Skin of body (tissue), 3 donors: ENCODE measurements at places on chromosomes 13 and 19. TPM values are rescaled to one million over a fixed set of nuclear protein-coding genes. Genes with fewer than 3 reads are reported as not detected.
A peak's percentile ranks its signal among the peaks of the same experiment; 100 is the strongest.

GRCh38 chr13:28273919-28274318, 135.6 kb downstream of the PAN3 start:
- no peak for DNase-seq

GRCh38 chr13:33931397-33932311, 113.7 kb downstream of the RFC3 start:
- DNase-seq: peak; percentile 27

DNA sequence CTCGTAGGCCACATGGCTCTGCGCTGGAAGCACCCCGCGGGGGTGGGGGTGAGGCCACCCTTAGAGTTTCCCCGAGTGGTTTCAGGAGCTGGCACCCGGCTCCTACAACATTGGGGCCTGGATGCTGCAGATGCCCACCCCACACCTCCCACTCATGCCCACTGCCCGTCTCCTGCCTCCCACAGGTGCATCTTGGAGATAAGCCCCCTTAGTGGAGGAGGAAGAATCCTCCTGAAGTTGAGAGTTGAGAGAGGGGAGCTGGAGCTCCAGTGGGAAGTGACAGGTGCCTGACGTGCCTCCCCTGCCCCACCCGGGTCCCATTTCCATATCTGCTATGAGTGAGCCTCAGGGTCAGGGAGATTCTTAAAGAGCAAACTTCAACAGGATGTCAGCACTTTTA, 341.3 kb downstream of the TEX29 start:
- DNase-seq: no peak

GRCh38 chr13:45119469-45119990, 780 bp upstream of the GTF2F2 start:
- DNase-seq: peak; percentile 17

GRCh38 chr13:48574041-48574796, 41.3 kb upstream of the RCBTB2 start:
- DNase-seq: no peak

GRCh38 chr13:111472559-111473460, 152.4 kb downstream of the TEX29 start:
- no peak for DNase-seq

DNA sequence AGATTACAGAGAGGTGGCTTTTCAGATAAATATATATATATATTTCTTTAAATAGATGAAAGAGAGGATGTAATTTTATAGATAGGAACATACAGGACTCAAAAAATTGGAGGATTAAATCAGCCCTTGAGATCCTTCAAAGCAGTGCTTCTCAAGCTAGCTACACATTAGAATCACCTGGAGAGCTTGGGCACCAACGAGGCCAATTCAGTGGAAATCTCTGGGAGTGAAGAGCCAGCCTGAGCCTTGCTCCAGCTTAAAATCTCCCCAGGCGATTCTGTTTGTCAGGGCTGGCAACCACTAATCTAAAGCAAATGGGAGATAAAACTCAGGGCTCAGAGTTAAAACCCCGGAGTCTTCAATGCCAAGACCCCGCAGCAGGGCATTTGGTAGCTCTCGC, 15.0 kb upstream of the CLN5 start:
- no peak for DNase-seq

DNA sequence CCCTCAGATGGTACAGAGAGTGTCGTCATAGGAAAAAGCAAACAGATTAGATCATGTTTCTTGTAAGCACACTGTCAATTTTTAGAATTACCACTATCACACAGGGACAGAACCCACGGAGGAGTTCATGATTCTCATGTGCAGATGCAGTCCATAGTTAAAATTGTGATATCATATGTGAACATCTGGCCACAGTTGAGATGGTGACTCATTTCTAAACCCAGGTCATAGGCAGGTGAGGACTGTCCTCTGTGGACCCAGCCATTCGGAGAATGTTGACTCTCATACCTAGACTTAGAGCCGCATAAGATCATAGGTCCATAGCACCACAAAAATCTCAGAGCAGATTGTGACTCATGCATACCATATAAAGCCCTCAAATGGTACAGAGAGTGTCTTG, 17.8 kb upstream of the ZNF730 start:
- DNase-seq: no peak

GRCh38 chr19:6997679-6998445, 23.4 kb downstream of the MBD3L2B start:
- DNase-seq: no peak

DNA sequence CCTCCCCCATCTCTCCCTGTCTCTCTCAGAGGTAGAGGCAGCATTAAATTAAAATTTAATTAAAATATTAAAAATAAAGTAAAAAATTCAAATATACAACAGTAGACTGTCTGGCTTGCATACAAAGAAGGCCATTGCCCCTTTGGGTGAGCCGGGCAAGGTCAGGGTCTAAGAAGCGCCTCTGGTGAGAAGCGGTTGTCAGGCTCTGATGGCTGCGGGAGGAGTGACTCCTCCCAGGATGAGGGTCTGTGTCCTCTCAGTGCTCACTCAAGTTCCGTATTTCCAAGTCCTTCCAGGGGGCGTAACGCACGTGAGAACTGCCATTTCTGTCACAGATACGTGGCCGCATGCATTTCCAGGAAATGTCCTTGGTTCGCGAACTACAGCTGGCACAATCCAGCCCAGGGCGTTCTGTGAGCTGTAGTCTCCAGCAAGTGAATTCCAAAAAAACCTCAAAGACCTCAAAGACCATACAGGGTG, 737 bp upstream of the ZNF181 start:
- peak; percentile 91 for DNase-seq

DNA sequence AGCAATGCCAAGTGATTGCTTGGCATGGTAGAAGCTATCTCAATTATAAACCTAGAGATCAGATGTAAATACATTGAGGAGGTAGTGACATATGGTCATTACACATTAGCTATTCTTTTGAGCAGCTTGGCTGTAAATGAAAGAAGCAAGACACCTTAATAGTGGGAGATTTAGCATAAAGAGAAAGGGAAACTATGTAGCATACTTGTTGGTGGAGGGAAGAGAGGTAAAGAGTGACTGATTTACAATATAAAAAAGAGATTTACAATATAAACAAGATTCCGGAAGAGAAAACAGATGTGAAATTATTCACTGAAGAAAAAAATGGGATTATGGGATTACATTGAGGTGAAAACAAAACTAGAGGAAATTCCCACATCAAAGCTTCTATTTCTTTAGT, 2009.6 kb downstream of the OLFM4 start:
- DNase-seq: no peak

DNA sequence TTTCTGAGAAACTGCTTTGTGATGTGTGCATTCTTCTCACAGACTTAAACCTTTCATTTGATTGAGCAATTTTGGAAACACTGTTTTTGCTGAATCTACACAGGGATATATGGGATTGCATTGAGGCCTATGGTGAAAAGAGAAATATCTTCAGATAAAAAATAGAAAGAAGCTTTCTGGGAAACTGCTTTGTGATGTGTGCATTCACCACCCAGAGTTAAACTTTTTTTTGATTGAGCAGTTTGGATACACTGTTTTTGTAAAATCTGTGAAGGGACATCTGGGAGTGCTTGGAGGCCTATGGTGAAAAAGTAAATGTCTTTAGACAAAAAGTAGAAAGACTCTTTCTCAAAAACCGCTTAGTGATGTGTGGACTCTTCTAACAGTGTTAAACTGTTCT, 1683.8 kb downstream of the UQCRFS1 start:
- DNase-seq: no peak

The LYPD5 gene
- total RNA-seq: 16.0 TPM

The ZNF296 gene
- total RNA-seq: 0.39 TPM

The KLK1 gene
- total RNA-seq: 7.9 TPM

The LRRC4B gene
- 5.1 TPM for total RNA-seq

The TEX26 gene
- total RNA-seq: not detected

The ANO8 gene
- total RNA-seq: 6.7 TPM

The ELL gene
- 13.0 TPM for total RNA-seq
